Cortex of kidney (tissue), 1 donor: ENCODE measurements at places on chromosomes 12 and 14.

DNA sequence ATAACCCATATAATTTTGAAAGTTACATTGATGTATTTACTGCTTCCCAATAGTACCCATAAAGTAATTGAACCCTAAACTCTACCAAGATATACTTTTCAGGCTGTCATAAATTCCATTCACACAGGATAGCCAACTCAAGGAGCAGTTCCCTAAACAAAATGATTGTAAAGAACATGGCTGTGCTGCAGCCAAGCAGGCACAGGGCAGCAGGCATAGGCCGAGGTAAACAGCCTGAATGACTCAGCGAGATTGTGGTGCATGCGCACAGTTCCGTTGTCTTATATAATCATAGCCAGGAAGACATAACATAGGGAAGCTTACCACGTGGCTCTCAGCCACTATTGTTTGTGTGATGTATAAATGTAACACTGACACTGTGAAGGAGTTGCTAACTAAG, 344.9 kb downstream of the FSCB start:
- no peak for DNase-seq

DNA sequence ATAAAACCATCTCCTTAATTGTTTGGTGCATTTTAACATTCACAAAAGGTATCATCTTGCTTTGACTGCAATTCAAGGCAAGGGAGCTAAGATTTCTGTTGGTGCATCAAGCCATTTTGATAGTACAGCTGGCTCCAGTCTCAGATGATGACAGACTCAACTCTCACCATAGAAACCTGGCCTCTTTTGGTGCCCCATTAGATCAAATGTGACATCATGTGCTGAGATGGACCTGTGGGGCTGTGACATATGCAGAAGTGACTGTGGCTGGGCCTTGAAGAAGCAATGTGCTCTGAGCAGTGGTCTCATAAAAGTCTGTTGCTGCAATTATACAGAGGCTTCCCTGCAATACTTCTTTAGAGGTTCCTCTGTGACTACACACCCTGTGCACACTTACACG, 88.4 kb downstream of the SLC2A13 start:
- no peak for DNase-seq

DNA sequence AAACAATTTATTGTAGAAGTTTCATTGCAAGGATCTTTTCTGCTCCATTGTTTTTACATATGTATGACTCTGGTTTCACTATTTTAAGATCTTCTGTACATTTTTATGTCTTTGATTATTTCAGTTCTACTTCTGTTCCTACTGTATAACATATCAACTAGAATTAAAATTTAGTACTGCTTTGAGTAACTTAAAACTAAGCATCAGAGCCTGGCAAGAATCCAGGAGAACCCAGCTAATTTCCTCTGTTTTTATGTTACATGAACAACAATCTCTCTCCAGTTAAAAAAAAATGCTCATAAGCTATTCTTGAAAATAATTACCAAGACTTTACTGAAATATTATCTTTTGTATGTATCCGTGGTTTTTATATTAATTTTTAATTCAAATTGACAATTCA, 370.7 kb downstream of the TMTC2 start:
- no peak for DNase-seq

GRCh38 chr12:75890141-75890540, 141.4 kb downstream of the PHLDA1 start:
- no peak for DNase-seq

DNA sequence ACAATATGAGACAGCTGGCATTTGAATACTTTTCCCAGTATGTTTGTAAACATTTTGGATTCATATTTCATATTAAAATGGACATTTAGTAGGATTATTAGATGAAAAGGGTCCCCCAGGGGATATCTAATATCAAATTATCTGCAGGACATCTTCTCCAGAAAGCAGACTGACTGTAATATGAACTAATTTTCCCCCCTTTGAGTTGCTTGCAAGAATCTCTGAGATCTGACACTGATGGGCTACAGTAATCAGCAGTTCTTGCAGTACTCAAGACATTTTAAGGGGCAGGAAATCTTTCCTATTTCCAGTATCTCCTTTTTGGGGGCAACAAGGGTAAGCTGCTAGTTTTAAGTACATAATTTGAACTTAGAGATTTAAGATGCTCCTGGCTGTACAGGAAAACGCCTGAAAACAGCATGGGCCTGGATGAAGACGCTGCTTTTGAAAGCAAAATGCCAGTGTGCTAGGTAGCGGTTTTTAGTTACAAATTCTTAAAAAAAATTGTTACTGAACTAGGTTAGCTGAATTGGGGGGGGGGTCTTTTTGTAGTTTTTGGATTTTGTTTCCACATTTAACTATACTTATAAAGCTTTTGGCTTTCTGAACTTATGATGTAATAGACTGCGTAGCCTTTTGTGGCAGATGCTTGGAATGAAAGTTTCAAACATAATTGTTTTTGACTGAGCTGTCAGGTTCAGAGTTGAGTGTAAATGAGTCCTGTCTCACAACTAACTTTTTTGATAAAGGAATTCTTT, 2.2 kb downstream of the FRMD6 start:
- DNase-seq, result no peak

- no peak for DNase-seq
Measured at GRCh38 chr12:32901553-32901952, 5.0 kb upstream of the PKP2 start.

GRCh38 chr14:100193417-100194357, 34.2 kb upstream of the DEGS2 start:
- no peak for DNase-seq

DNA sequence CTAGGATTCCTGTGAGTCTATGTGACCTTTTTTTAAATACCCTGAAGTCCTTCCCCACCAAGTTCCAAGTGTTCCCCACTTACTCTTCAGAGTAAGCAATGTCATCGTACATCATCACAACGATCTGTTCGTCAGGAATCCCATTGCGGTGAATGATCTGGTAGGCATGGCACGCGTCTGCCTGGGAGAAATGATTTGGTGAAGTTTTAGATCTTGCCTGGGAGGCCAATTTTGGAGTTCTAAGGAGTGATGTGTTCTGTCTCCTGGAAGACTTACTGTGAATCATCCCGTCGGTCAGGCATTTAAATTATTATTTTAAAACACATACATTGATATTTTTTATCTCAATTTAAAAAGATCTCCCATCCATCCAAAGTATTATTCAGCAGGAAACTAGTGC, 29.8 kb downstream of the LGMN start:
- no peak for DNase-seq

- DNase-seq, result no peak
Measured at GRCh38 chr12:3432176-3432742, 58.7 kb upstream of the PRMT8 start.

- no peak for DNase-seq
Measured at GRCh38 chr12:108505129-108505528, 9.9 kb upstream of the FICD start.

DNA sequence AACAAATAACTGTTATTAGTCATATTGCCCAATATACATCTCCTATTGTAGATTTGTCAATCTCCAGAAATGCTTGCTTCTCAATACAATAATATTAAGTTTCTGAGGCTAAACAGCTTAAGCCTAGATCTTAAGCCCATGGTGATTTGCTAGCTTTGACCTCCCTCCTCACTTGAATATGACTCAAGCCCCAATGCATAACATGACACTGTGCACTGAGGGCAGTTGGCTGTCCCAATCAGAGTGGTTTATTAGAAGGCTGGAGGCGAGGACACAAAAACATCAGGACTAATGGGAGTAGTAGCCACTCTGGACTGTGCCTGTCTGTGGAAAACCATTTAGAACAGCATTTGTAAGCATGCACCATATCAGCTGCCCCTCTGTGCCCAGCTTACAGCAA, 81.1 kb upstream of the GTF2A1 start:
- no peak for DNase-seq

DNA sequence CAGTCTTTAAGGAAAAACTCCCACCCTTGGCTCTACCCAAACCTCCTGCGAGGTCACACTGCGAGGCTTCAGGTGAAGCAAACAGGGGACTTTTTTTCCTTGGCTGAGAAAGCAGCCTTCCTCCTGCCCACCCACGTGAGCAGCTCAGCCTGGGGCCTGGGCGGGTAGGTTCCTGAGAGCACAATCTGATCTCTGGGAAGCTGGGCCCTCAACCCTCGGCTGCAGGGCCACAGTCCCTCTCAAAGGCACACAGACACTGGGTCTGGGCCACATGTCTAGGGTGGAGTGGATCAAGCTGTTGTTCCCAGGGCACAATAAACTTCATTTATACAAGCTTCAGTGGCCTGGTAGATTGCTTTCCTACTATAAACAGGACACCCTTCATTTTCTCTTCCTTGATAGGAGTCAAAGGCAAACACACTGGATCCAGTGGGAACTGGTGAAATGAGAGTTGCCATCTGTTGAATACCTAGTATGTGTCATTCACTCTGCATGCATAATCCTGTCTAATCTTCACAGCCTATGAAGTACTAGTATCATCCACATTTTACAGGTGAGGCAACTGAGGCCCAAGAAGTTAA, 41.3 kb upstream of the PNMA1 start:
- no peak for DNase-seq
